ENCODE measurements at places on chromosomes 12 and 14. TPM values are rescaled to one million over a fixed set of nuclear protein-coding genes. Genes with fewer than 3 reads are reported as not detected.

DNA sequence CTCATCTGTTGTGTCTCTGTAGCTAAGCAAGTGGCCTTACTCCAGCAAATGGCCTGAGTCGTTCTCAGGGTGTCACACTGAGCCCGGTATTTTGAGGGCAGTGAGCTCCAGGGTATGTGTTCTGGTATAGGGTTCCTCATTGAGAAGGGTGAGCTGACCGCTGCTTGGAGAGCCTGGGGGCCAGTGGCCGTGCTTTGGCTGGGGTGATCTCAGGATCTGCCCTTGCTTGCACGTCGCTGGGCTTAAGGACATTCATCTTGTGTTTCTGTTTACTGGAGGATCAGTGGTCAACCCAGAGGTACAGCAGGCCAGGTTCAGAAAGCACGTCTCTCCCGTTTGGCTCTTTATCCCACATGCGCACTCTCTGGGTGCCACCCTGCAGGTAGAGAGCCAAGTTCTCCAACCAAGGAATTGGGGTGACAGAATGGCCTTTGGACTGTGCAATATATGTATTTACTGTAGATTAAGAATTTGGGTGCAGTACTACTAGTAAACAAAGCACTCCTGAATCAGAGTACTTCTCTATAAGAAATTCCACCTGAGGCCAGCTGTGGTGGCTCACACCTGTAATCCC, 52.1 kb downstream of the FBXW8 start:
- H3K27ac ChIP-seq, result no peak overlapping the region
- DNase-seq, result no peak
- no peaks in the 10 kb centered on the region for H3K4me1 ChIP-seq
- H3K27me3 ChIP-seq, result no peaks in the 10 kb centered on the region
- H3K4me3 ChIP-seq, result no peak overlapping the region

DNA sequence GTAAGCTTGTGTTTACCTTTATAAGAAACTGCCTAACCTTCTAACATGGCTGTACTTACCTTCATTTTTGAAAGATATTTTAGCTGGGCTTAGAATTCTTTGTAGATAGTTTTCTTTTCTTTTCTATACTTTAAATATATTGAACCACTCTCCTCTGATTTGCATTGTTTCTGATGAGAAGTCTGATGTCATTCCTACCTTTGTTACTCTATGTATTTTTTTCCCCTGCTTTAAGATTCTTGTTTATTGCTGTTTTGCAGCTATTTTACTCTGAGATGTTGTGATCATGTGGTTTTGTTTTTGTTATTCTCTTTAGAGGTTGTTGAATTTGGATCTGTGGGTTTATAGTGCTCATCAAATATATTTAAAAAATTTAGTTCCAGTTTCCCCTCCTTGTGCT, 31.8 kb downstream of the CNOT2 start:
- no peak overlapping the region for H3K27ac ChIP-seq
- H3K27me3 ChIP-seq, result no peaks in the 10 kb centered on the region
- no peaks in the 10 kb centered on the region for H3K36me3 ChIP-seq
- no peak for DNase-seq

- peak overlapping the region; percentile 19 for H3K27ac ChIP-seq
- DNase-seq, result no peak
- H3K27me3 ChIP-seq, result no peaks in the 10 kb centered on the region
Observed at GRCh38 chr12:2198005-2198501, 145.3 kb downstream of the CACNA1C start.

GRCh38 chr12:94327809-94328208, 131.9 kb downstream of the CEP83 start:
- peaks cover 3% of the 10 kb centered on the region for H3K36me3 ChIP-seq
- DNase-seq, result no peak
- H3K4me1 ChIP-seq, result no peaks in the 10 kb centered on the region
- no peak overlapping the region for H3K4me3 ChIP-seq
- no peak overlapping the region for H3K27ac ChIP-seq
- H3K27me3 ChIP-seq, result no peaks in the 10 kb centered on the region

DNA sequence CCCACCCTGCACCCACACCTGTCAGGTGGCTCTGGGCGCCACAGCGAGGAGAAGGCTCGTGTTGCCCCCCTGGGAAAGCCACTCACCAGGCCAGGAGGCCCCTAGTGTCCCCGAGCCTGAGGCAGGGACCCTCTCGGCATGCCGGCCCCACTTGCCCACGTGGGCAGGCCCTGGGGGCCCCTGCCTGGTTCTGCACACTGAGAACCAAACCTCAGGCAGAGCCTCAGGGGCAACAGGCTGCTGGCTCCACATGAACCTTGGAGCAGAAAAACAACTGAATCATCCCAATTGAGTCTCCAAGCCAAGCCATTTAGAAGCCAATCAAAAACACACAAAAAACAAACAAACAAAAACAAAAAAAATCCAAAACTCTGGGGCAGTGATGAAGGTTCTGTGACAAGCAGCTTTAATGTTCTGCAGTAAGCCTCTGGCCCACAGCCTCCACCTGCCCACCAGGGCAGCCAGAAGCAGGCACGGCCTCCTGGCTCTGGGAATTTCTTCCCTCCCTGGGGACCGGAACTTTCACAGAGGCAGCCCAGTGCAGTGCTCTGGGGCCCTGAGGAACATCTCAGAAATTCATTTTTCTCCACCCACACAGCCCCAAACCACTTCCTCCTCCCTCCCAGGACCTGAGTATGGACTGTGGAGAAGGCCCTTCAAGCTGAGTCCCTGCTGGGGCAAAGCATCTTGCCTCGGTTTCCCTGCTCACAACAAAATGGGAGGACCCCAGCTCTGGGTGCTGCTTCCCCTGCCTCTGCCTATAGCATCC, 90.2 kb downstream of the CHGA start:
- H3K27me3 ChIP-seq, result no peaks in the 10 kb centered on the region
- H3K27ac ChIP-seq, result peak overlapping the region; percentile 39
- peaks cover 6% of the 10 kb centered on the region for H3K36me3 ChIP-seq
- H3K4me1 ChIP-seq, result peaks cover 27% of the 10 kb centered on the region
- no peak for DNase-seq

DNA sequence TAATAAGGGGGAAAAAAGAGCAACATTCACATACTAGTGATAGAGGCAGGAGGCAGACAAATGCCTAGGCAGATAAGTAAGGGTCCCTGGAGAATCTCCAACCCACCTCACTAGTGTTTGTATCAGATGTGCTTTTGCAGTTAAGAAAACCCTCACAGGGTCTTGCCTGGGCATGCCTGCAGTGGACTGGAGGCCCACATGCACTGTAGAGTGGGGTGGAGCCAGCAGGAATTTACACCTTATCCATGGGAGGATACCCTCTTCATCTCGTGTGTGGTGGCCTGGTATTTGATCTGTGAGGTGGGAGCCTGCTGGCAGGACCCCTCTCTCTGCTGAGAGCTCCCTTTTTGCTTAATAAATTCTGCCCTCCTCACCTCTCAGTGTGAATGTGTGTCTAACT, 238.0 kb upstream of the SLC16A7 start:
- no peaks in the 10 kb centered on the region for H3K27me3 ChIP-seq
- H3K27ac ChIP-seq, result no peak overlapping the region
- no peaks in the 10 kb centered on the region for H3K4me1 ChIP-seq
- H3K4me3 ChIP-seq, result no peak overlapping the region
- H3K36me3 ChIP-seq, result no peaks in the 10 kb centered on the region
- DNase-seq, result no peak

DNA sequence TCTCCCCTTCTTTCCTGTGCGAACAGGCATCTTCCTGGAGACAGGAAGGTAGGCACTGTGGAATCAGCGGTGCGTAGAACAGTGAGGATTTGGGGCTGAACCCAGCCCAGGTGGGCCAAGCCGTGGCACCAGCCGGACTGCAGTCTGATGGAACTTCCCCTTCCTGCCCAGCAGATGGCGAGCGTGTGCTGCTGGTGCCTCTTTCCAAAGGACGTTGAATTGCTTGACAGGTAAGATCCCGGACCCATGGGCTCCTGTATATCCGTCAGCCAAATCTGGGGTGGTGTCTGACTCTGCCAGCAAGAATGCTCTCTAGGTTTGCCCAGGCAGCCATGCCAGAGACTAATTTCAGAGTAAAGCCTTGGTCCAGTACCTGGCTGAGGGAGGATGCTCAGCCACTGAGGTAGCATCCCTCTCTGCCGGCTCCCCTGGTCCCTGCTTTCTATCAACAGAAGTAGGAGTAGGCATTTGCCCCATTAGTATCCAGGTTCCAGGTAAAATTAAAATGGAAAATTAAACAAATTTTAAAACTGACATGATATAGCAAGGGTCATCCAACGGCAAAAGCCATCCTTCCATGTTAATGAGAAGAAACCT, 21.1 kb upstream of the KCNA5 start:
- DNase-seq, result no peak
- H3K4me3 ChIP-seq, result no peak overlapping the region
- H3K27me3 ChIP-seq, result no peaks in the 10 kb centered on the region
- no peaks in the 10 kb centered on the region for H3K36me3 ChIP-seq
- H3K27ac ChIP-seq, result no peak overlapping the region

- DNase-seq, result no peak
- no peak overlapping the region for H3K4me3 ChIP-seq
- H3K27me3 ChIP-seq, result no peaks in the 10 kb centered on the region
- peaks cover 32% of the 10 kb centered on the region for H3K4me1 ChIP-seq
Observed at GRCh38 chr14:70902184-70902583, 5.1 kb upstream of the PCNX1 start.

- no peaks in the 10 kb centered on the region for H3K4me1 ChIP-seq
- no peak for DNase-seq
- H3K27me3 ChIP-seq, result no peaks in the 10 kb centered on the region
- H3K4me3 ChIP-seq, result no peak overlapping the region
- H3K36me3 ChIP-seq, result no peaks in the 10 kb centered on the region
Observed at GRCh38 chr12:85531341-85531740, 251.3 kb downstream of the ALX1 start.

DNA sequence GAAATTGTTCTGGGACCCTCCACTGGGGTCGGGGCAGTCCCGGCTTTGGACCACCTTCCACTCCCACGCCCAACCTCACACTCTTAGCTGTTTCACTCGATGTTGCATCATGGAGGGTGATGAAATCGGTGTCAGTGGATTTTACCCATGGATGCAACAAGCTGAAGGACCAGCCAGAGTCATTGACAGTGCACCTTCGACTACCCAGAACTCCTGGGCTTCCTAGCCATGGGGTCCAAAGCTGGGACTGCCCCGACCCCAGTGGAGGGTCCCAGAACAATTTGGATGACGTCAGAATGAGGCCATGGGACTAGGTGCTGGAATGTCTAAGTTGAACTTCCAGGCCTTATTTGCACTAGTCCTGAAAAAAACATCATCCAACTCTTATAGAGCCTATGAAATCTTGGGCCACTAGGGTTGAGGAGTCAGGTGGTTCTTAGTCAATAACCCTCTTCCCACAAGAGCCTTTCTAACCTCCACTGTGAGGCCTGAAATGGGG, 882 bp upstream of the IL23A start:
- H3K4me1 ChIP-seq, result peaks cover 3% of the 10 kb centered on the region
- no peak for DNase-seq
- no peak overlapping the region for H3K4me3 ChIP-seq
- H3K27me3 ChIP-seq, result no peaks in the 10 kb centered on the region

GRCh38 chr12:26857465-26858176, 24.6 kb upstream of the ITPR2 start:
- H3K4me3 ChIP-seq, result no peak overlapping the region
- no peak for DNase-seq
- no peaks in the 10 kb centered on the region for H3K27me3 ChIP-seq
- H3K36me3 ChIP-seq, result no peaks in the 10 kb centered on the region
- H3K27ac ChIP-seq, result no peak overlapping the region

GRCh38 chr14:39417014-39417413, 15.2 kb downstream of the FBXO33 start:
- H3K27ac ChIP-seq, result no peak overlapping the region
- H3K4me1 ChIP-seq, result peaks cover 11% of the 10 kb centered on the region
- no peak overlapping the region for H3K4me3 ChIP-seq

- peaks cover 58% of the 10 kb centered on the region for H3K27me3 ChIP-seq
- no peak overlapping the region for H3K27ac ChIP-seq
- DNase-seq, result no peak
- H3K4me3 ChIP-seq, result peak overlapping the region; percentile 63
Observed at GRCh38 chr12:53973236-53974042, 513 bp downstream of the HOXC11 start.

GRCh38 chr12:47823422-47824086, 3.9 kb upstream of the HDAC7 start:
- DNase-seq, result no peak
- peak overlapping the region; percentile 98 for H3K27ac ChIP-seq
- no peaks in the 10 kb centered on the region for H3K36me3 ChIP-seq
- H3K27me3 ChIP-seq, result no peaks in the 10 kb centered on the region
- peaks cover 63% of the 10 kb centered on the region for H3K4me1 ChIP-seq

- no peak overlapping the region for H3K4me3 ChIP-seq
- no peaks in the 10 kb centered on the region for H3K4me1 ChIP-seq
- no peak for DNase-seq
- H3K27ac ChIP-seq, result no peak overlapping the region
- H3K36me3 ChIP-seq, result no peaks in the 10 kb centered on the region
- H3K27me3 ChIP-seq, result no peaks in the 10 kb centered on the region
Observed at GRCh38 chr12:28578361-28578760, 388.1 kb downstream of the CCDC91 start.

DNA sequence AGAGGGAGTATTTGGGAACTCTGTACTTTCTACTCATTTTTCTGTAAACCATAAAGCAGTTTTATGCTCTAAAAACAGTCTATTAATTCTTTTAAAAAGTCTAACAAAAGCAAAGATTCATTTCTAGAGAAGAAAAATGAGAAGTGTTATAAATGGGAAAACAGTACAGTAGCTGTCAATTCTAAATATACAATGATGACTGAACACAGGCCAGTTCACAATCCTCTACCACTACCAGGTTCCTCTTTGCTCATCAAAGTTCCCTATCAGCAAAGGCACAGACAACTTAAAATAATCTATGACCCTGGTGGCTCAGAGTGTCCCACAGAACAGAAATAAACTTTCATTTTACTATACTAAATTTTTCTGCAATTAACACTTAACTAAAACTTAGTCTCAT, 12.5 kb downstream of the NAA25 start:
- peaks cover 24% of the 10 kb centered on the region for H3K4me1 ChIP-seq
- DNase-seq, result no peak

DNA sequence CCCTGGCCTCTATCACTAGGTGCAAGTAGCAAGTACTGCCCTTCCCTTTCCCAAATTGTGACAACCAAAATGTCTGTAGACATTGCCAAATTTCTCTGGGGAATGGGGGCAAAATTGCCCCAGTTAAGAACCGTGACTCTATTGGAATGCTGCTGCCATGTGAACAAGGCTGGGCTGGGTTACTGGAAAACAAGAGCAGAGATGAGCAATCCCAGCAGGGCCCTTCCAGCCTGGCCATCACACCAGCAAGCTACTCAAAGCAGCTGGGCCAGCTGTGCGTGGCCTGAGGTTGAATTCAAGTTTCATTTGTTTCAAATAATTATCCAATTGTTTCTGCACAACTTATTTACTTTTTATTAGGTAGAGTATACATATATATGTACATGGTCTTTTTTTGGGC, 103.4 kb upstream of the PKP2 start:
- no peak overlapping the region for H3K4me3 ChIP-seq
- no peaks in the 10 kb centered on the region for H3K27me3 ChIP-seq
- H3K4me1 ChIP-seq, result no peaks in the 10 kb centered on the region
- H3K27ac ChIP-seq, result no peak overlapping the region

GPRC5A gene
- total RNA-seq, result 123 TPM

CIROP gene
- total RNA-seq, result 1.1 TPM

NTF3 gene
- total RNA-seq, result 24.4 TPM

EXOC3L4 gene
- total RNA-seq, result not detected

NANOG gene
- 0.35 TPM for total RNA-seq

B3GNT4 gene
- not detected for total RNA-seq

MAP3K9 gene
- total RNA-seq, result 1.1 TPM

GDF3 gene
- not detected for total RNA-seq

AQP5 gene
- 0.54 TPM for total RNA-seq

HNRNPA1 gene
- total RNA-seq, result 219 TPM

CCND2 gene
- total RNA-seq, result 153 TPM

CISTR gene
- total RNA-seq, result not detected

OR6C74 gene
- not detected for total RNA-seq

Data from thoracic aorta (tissue), 2 donors.